Sigmoid colon (tissue), 7 donors: ENCODE measurements at places on chromosomes 12 and 14. TPM values are rescaled to one million over a fixed set of nuclear protein-coding genes. Genes with fewer than 3 reads are reported as not detected.

TSPAN11 gene
- total RNA-seq = 11.1 TPM

DNA sequence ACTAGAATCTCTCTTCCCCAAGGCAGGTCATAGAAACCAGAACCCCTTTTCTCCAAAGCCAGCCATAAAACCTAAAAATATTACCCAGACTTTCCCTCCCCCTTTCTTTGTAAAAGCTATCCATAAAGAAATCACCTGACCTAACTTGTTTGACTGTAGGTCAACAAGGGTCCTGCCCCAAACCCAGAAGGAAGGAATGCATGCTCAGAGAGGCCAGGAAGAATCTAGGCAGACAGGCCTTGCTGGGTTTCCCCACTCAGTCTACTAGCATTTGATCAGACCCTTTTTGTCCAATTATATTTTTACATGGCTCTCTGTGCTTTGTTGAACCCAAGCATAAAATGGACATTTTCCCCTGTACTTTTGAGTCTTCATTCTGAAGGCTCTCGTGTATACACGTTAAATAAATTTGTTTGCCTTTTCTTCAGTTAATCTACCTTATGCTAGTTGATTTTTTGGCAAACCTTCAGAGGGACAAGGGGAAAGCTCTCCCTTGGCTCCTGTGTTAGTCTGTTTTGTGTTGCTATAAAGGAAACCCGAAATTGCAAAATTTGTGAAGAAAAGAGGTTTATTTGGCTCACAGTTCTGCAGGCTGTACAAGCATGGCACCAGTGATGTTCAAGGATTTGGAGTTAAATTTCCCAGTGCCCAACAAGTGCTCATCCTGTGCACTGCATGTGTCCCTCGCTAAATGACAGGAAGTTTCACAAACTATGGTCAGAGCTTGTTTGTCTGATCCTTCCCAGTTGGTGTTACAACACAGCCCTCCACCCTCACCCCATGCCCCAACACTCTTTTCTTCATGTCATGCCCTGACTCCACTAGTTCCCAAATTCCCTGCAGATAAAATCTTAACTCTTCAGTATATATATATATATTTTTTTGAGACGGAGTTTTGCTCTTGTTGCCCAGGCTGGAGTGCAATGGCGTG, 14.2 kb upstream of the RASSF3 start:
- DNase-seq = no peak

BMP4 gene
- total RNA-seq = 31.4 TPM

TMTC1 gene
- 71.8 TPM for total RNA-seq

- no peak for DNase-seq
These were observed 119.2 kb downstream of the TBC1D30 start for GRCh38 chr12:64943686-64944085.

DNA sequence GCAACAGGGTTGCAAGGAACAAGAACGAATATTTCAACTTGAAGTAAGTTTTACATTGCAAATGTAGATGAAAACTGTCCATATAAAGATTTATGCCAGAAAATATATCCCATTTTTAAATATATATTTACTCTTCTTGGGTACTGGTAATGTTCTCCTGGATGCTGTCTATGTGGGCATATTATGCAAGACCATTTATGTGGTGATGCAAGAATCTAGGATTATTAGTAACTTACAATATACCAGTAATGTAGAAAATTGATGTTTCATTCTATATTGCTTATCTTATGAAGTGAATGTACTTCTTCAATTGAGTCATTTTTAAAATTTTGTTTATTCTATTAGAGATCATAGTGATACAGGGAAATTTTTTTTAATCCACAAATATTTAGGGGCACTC, 25.1 kb downstream of the FGFR1OP2 start:
- DNase-seq = no peak

DNA sequence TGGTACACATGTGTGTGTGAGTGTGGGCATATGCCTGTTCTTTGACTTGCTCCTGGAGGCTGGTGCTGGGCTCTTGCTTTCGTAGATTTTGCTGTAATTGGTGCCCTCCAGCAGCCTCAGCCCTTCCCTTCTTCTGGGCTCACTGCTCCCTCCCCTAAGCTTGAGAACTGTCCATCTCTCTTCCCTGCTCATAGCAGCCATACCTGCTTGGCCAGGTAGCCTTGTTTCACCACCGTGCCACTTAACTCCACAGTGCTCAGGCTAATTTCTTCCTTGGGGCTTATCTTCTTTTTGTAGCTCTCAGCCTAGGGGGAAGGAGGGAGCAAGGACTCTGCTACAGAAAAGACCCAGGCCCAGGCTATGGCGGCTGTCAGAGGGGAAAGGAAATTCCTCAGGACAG, 19.8 kb downstream of the PLEK2 start:
- no peak for DNase-seq

PTPRO gene
- total RNA-seq = 0.99 TPM

DNA sequence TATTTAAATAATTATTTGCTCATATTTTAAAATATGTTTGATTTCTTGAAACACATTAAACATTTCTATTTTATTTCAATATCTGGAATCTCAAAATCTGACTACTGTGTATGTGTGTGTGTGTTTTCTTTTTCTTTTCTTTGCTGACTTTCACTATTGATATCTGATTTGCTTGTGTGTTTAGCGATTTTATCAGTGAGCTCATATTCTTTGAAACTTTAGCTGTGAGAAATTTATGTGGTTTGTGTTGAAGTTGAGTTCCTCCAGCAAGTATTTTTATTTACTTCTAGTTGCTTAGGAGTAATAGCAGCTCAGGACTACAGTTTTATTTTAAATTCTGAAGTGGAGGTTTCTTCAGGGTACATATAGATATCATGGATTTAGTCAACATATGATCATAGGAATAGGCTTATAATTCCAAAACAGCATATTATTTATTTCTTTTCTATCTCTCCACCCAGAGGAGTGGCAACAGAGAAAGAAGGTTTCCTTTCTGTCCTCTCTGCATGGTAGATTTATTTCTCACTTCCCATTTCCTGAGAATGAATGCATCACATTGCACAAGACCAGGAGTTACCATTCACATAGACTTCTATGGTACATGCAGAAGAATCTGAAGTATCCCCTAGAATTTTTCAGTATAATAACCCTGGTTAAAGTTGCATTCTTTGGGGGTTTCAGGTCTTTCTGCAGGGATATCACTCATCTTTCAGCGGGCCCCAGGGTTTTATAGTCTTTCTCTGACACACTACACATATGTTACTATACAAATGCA, 60.5 kb downstream of the PTPRQ start:
- DNase-seq = no peak

DYRK2 gene
- total RNA-seq = 26.0 TPM

DNA sequence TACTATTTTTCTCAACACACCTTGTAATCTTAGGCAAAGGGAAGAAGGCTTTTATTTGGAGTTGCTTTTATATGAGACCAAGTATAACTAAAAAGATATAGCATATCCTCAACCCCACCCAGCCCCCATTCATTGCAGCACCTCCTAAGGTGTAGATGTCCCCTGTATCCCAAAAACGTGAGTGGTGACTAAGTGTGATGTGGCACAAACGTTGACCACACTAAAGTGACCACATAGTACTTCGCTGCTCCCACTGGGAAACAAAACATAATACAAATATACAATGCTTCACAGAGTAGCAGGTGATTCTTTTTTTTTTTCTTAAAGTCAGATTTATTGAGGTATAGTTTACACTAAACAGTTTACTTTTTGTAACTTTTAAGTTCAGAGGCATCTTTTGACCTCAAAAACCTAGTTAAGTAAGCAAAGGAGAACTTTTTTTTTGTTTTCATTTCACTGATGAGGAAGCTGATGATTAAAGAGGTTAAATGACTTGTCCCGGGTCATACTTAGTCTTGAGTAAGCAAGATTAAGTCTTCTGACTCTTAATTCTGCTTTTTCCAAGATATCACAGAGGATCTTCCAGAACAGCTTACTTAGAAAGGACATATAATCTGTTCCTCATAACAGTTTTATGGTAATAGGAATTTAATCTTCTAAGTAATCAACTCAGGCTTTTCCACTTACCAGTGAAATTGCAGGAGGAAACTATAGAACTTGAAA, 245.2 kb upstream of the PLEKHG7 start:
- DNase-seq = no peak

DNA sequence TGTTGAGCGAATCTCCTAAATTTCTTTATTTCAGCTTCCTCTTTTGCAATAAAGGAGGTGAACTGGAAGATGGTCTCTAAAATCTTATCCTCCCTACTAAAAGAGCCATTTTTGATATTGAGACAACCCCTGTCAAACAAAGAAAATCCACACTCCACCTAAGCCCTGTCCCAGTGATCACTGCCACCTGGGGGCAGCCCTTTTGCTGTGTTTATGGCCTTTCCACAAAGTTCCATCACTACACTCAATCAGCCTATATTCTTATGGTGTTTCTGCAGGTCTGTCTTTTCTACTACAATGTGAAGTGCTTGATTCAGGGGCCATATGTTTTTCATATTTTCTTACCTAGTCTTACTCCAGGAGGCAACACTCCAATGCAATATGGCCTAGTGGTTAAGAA, 163.7 kb downstream of the BMP4 start:
- no peak for DNase-seq

GRCh38 chr14:70392676-70393075, 24.2 kb downstream of the SYNJ2BP start:
- no peak for DNase-seq

GRCh38 chr14:71720978-71721624, 211.1 kb upstream of the RGS6 start:
- DNase-seq = no peak

GRCh38 chr12:94247246-94247645, 98.9 kb downstream of the PLXNC1 start:
- DNase-seq = no peak

GRCh38 chr14:102525219-102525928, 15.8 kb upstream of the ANKRD9 start:
- DNase-seq = no peak

GRCh38 chr14:50957296-50957695, 13.0 kb upstream of the PYGL start:
- no peak for DNase-seq

- DNase-seq = no peak
These were observed 100.5 kb downstream of the TSPAN8 start for GRCh38 chr12:71057330-71057729.

ADGRD1 gene
- 16.9 TPM for total RNA-seq
